Stimulated activated CD4-positive, alpha-beta T cell treated with anti-CD3 and anti-CD28 coated beads, Interleukin-2, amount 100 ng/mL, for 4 hours (primary cell): ENCODE measurements at places on chromosomes 1 and 21.

DNA sequence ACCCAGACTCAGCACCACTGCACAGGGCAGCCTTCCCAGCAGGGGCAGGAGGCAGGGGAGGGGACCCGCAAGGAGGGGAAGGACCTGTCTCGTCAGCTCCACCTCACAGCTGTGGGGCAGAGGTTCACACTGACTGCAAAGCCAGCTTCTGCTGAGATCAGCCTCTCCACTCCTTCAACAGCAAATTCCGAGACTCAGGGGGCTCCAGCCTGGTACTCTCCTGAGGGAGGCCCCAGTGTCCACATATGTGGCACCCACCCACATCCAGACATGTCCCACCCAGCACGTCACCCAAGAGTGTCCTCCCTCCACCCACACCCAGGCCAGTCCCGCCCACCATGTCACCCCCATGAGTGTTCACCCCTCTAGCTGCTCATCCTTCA lies 329.5 kb downstream of the NPHP4 start:
- DNase-seq: no peak

DNA sequence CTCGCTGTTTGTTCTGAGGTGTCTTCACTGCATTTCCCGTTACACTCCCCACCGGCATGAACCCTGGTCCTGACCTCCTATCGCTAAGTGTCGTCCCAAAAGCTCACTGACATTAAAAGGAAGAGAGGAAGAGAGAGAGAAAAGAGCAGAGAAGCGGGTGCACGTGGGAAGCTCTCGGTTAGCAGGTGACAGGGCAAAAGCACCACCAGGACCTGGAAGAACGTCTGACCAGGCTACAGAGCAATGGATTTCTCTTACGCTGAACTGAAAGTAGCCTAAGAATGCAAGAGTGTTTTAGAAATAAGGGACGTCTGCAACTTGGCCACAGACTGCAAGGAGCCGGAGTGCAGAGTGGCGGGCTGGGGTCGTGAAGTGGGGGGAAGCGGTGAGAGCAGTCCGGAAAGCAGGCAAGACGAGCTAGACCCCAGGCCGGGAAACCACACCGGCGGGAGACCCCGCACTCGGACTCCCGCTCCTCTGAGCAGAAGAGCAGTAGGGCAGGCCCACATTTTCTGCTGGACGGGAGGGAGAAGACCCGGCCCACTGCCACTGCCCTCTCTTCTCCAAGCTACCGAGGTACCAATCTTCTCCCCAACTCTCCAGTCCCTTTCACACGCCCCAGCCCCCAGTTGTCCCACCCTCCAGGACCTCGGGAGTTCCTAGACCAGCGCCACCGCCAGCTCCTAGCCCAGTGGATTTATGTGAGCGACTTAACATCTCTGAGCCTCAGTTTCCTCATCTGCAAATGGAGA lies 8.3 kb upstream of the MPZL1 start:
- DNase-seq: no peak

DNA sequence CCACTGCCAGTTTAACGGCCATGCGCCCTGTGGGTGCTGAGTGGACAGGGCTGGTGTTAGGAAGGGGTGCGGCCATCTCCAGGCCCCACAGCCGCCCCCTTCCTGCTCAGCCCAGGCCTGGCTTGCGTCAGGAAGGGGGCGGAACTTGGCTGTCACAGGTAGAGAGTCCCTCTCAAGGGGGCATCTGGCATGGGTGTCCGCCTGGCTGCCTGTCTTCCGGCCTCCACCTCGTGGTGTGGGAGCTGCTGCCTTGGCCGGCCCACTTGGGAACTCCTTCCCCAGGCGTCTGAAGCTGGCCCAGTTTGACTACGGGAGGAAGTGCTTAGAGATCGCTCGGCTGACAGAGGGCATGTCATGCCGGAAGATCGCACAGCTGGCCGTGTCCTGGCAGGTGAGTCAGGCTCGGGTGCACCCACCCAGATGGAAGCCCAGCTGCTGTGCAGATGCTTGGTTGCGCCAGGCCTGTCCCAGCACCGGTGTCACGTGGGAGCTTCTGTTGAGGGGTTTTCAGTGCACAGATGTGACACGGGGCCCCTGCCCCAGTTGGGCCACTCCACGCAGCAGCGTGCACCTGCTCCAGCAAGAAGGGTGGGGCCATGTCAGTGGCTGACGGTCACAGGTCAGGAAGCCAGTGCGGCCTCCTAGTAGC lies 9.1 kb upstream of the ATAD3B start:
- DNase-seq: no peak

- no peak for DNase-seq
Measured at GRCh38 chr1:168004531-168004930, 67.7 kb upstream of the MPC2 start.

GRCh38 chr1:111723871-111724270 lies 15.3 kb downstream of the INKA2 start:
- no peak for DNase-seq

GRCh38 chr1:46554597-46555381 lies 3.3 kb upstream of the KNCN start:
- no peak for DNase-seq

- no peak for DNase-seq
Measured at GRCh38 chr1:20008391-20008841, 29.0 kb upstream of the PLA2G2A start.

DNA sequence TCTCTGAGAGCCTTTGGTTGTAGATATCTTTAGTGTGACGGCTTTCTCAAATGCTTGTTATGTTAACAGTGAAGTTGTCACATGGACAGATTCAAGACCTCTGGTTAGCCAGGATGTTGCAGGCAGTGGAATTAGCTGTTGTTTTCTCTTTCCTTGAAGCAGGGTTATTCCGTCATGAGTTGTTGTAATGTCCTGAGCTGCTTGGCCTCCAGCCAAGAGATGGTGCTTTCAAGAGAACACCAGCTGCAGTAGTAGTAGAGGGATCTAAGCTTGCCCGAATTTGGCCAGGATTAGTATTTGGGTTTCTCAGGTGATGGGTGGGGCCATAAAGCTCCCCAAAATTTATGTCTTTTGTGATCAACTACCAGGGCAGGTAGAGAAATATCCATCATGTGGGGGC lies 13.4 kb downstream of the KCNE1 start:
- no peak for DNase-seq

DNA sequence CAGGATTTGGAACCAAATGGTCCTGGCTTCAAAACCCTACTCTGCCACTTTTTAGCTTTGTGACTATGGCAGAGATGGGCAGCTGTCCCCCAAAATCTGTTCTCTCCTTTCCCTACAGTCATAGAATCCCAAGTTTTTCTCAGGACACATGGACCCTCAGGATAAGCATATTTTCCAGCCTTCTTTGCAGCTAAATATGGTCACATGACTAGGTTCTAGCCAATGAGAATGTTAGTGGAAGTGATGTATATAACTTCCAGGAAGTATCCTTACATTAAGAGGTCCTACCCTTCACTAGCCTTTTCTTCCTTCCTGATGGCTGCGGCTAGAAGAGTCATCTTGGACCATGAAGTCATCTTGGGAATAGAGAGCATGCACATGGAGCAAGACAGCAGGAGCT lies 5.9 kb downstream of the IGSF3 start:
- no peak for DNase-seq

GRCh38 chr1:77399250-77400086 lies 117.6 kb downstream of the AK5 start:
- DNase-seq: no peak

- no peak for DNase-seq
Measured at GRCh38 chr21:16773206-16773605, 739.6 kb upstream of the CXADR start.

DNA sequence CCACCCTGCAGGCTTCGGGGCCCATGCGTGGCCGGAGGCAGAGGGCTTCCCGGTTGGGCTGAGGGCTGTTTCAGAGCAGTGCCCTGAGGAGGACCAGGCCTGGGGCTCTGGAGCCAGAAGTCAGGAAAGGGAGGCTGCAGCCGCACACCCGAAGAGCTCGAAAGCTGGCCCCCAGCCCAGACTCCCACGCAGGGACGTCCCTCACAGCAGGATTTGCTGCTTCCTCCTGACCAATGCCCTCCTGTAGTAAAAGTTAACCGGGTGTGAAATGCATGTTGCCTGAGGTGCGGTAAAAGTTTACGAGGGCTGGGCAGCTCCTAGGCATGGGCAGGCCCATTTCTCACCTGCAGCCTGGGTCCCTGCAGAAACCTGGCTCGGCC lies 101.5 kb upstream of the ARHGEF16 start:
- DNase-seq: no peak

GRCh38 chr1:97119260-97120158 lies 397.9 kb downstream of the PTBP2 start:
- DNase-seq: no peak

- no peak for DNase-seq
Measured at GRCh38 chr1:155499953-155500639, 62.5 kb downstream of the ASH1L start.

DNA sequence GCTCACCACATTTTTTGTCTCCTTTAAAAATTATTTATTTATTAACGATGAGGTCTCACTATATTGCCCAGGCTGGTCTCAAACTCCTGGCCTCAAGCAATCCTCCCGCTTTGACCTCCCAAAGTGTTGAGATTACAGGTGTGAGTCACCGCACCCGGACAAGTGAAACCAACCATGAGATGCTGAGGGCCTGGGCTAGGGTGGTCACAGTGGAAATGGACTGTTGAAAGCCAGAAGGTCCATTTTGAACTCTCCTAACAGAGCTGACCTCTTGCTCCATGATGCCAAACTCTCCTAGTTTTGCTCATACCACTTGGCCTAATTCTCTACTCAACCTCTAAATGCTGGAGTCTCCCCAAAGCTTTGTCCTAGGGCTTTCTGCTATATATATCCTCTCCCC lies 109.1 kb downstream of the SLC45A1 start:
- DNase-seq: no peak

DNA sequence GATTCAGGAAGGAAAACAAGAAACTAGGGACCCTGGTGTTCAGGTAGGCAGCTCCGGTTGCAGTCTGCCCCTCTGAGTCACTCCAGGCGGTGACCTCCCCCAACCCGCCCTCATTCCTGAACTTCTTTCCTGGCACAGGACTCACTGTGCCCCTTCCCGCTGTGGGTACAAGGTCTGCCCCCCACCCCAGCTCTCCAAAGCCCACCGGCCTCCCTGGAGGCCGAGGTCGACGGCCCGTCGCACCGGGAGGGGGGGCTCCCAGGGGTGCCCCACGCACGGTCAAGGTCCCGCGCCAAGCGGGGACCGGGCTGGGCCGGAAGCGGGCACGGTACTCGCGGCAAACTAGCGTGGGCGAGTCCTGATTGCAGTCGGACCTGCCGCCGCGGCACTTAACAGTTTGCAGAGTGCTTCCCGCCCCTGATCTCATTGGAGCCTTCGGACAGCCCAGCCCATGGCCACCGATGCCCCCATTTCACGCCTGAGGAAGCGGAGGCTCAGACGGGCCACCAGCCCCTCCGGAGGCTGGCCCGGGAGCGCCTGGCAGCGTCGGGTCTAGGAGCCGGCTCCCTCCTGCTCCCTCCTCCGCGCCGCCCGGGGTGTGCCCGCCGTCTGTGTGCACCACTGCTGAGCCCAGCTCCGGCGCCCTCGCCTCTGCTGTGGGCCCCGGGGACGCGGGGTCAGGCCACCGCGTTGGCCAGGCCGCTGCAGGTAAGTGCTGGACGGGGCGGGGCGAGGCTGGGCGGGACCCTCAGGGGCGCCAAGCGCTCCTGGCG lies at the start of gene GJB3:
GJB3 (plus strand) TSS at position 144 of the 773 bp plus-strand sequence. CDS start 3,549 bp downstream, outside the sequence.
- no peak for DNase-seq

GRCh38 chr1:14516974-14517840 lies 81.3 kb upstream of the KAZN start:
- DNase-seq: no peak
